Stimulated activated CD4-positive, alpha-beta T cell treated with anti-CD3 and anti-CD28 coated beads, Interleukin-1b, Interleukin-23, amount 100 ng/mL, for 1 hour (primary cell): ENCODE measurements at places on chromosomes 16 and 17.

- DNase-seq, result no peak
These were observed 7.1 kb downstream of the NTN1 start for GRCh38 chr17:9028202-9028987.

- DNase-seq, result no peak
These were observed 16.5 kb downstream of the BRIP1 start for GRCh38 chr17:61846761-61847375.

- peak; percentile 83 for DNase-seq
These were observed 2.0 kb downstream of the PPP1R9B start for GRCh38 chr17:50148226-50149090.

DNA sequence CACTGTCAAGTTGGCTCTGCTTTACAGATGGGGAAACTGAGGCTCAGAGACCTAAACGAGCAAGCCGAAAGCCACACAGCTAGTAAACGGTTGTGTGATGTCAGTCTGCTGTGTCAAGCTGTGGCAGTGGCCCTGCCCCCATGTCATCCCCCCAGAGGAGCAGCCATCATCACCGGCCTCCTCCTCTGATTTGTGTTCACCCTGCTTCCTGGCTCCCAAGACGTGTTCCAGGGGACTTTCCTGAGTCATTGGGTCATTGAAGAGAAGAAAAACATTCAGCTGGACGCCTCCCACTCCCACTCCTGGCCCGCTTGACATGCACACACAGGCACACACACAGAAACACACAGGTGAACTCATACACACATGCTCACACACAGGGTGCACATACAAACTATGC, 54.0 kb upstream of the CIBAR2 start:
- no peak for DNase-seq

DNA sequence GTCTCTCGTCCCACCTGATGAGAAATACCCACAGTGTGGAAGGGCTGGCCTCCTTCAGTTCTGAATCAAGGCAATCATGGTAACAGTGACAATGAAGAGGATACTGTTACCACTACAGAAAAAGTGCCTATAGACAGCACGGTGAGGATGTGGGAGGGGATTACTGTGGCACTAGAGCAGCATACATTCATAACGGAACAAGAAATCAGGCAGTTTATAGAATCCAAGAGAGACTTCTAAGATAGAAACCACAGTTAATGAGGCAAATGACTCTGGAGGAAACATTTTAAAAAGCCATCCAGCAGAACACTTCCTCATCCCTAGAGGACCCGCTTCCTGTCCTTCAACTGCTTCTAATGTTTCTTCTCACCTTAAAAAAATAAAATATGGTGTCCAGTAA, 2.7 kb downstream of the RUSF1 start:
- no peak for DNase-seq

DNA sequence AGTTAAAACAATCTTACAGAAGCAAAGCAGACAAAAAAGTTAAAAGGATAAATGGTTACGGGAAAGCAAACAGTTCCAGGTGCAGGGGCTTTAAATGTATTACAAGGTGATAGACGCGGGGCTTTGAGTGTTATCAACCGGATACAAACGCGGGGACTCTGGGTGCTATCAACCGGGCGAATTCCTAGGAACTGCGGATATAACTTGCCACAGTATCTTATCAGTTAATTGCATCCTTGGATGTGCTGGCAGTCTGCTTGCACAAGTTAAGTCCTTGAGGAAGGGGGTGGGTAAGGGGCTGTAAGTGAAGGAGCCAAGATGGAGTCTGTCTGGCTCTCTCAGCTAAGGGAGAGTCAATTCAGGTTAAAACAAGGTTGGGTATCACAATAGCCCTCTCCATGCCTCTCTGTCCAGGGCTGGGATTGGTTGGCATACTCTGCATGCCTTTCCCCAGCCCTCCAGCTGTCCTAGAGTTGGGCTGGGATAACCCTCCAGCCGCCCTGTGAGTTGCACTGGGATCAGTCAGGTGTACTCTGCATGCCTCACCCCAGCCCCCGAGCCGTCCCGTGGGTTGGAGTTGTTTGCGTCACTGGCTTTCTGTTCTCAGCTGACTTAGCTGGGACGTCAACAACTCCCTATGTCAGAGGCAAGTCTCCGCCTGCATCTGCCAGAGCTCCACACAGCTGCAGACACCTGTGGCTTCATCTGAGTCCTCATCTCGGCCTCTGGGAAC, 40.9 kb downstream of the TMEM235 start:
- no peak for DNase-seq

DNA sequence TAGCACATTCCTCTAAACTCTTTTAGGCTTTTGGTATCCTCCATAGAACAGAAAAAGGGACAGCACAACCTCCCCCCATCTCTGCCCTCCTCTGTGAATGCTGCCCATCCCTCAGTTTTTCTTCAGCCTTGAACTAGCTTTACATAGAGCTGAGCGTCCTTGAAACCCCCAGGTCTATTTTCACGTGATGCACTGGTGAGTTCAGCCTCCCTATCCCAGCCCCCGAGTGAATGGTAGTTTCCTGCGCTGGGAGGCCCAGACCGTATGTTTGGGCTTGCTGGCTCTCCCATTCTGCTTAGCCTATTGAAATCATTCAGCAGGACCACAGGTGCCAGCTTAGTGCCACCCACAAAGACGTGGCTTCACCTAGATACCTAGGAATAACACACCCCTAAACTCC, 22.5 kb downstream of the ZNF385C start:
- no peak for DNase-seq

GRCh38 chr17:63786971-63787711, 13.2 kb downstream of the DDX42 start:
- no peak for DNase-seq

GRCh38 chr16:73891129-73891542, 405.5 kb upstream of the PSMD7 start:
- DNase-seq, result no peak

GRCh38 chr17:72611172-72611571, 481.3 kb downstream of the SLC39A11 start:
- no peak for DNase-seq

DNA sequence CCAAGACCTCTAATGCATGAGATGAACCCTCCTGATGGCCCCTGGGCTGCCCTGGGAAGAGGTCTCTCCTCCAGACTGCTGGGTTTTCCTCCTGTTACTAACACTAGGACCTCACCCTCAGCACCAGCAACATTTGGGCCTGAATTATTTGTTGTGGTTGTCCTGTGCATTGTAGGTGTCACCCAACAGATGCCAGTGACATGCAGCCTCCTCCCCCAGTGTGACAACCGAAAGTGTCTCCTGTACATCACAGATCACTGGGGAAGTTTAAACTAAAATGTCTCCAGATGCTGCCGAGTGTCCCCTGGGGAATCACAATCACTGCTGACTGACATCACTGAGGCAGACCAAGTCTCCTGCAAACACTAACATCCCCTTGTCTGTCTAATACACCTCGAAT, 74.8 kb downstream of the SLC5A11 start:
- DNase-seq, result no peak

DNA sequence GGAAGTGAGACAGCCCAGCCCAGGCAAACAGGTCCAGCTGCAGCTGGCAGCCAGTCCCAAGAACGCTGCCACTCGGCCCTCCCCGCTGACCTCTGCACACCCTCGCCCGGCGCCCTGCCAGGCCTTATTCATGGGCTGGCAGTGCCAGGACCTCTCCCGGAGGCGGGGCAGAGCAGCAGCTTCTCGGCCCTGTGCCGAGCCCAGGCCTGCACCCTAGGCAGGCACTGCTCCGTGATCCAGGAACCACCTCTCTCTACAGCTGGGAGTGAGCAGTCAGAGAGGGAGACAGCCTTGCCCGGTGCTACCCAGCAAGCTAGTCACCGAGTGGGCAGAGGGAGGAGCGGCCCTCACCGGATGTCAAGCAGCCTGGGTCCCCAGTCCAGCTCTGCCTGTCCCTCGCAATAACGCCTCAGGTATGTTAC, 79.9 kb upstream of the CBX4 start:
- no peak for DNase-seq

GRCh38 chr17:68693896-68694295, 92.7 kb upstream of the FAM20A start:
- DNase-seq, result no peak

DNA sequence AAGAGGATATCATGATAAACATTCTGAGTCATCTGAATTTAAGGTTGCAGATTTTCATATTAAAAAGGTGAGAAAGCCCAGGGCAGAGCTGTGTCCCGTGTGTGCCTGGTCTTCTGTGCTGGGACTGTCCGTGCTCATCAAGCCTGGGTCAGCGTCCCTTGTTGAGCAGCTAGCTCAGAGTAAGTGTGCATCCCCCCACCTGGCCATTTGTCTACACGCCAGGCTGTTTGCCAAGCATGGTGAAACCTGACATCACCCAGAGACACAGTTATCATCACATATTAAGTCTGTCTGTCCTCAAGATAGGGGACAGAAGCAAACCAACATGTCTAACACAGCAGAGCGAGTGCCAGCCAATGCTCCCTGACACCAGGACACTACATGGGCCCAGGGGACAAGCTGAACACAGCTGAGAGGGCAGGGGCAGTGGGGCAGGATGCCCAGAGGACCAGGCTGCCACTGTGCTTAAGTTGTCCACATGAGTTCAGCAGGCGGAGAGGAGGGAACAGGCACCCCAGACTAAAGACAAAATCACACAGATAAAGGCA, 57.9 kb upstream of the CNEP1R1 start:
- DNase-seq, result no peak

GRCh38 chr17:76278952-76279741, 14.0 kb downstream of the UBALD2 start:
- DNase-seq, result peak; percentile 85

GRCh38 chr16:48555155-48555554, 54.8 kb downstream of the N4BP1 start:
- no peak for DNase-seq

DNA sequence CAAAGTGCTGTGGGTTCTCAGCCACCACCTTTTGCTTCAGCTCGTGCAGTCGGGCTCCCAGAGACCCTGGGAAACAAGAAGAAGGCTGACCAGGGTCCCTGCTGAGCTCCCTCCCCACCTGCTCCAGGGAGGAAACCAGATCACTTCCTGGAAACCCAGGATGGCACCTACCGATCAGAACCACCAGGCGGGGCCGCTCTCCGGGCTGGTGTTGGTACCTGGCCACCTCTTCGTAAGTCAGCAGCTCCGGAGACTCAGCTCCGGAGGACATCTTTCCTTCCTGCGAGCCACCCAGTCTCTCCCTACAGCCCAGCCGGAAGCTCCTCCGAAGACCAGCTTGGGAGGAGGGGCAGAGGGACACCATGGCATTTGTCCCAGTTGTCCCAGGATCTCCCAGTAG, 18.9 kb downstream of the MPP3 start:
- no peak for DNase-seq

DNA sequence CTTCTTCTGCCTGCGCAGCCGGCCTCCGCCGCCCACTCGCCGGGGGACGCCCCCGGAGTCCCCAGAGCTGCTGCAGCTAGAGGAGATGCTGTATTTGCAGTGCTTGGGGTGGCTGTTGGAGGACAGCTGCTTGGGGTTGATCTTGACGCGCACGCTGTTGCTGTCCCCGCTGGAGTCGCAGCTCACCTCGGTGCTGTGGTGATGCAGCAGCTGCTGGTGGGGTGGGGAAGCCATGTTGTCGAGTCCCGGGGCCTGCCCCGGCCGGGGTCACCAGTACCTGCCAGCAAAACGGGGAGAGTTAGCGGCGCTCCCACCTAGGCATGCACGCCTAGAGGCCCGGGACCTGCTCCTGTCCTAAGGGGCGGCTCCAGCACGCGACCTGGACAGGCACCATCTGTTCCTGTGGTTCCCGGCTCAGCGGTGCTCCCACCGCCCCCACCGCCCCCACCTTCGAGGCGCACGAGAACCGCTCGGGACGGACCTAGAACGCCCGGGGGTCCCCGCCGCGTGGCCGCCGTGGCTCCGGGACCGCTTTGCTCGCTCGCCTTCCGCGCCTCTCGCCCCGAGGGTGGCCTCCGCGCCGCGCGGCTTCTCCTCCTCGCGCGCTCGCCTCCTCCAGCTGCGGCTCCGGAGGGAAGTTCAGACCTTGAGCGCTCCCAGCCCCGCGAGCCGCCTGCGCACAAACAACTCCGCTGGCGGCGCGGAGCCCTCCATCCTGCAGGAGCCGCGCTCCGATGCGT, 863 bp downstream of the ADCY9 start:
- no peak for DNase-seq

- DNase-seq, result no peak
These were observed 18.1 kb downstream of the KCNJ12 start for GRCh38 chr17:21394265-21394664.

GRCh38 chr16:75556431-75556950, 439 bp upstream of the TMEM231 start:
- DNase-seq, result no peak

GRCh38 chr17:48595278-48595999, 1.9 kb upstream of the HOXB5 start:
- DNase-seq, result no peak
